Thymus (tissue), 14 donors: ENCODE measurements at places on chromosomes 2 and 18. TPM values are rescaled to one million over a fixed set of nuclear protein-coding genes. Genes with fewer than 3 reads are reported as not detected.

The CCDC102B gene
- total RNA-seq: 6.1 TPM

The PRKAG3 gene
- total RNA-seq: not detected

The DNER gene
- total RNA-seq: 0.09 TPM

The CD8A gene
- total RNA-seq: 181 TPM

The UGT1A10 gene
- total RNA-seq: 0.09 TPM

The ANKRD53 gene
- total RNA-seq: 0.14 TPM

The DPYSL5 gene
- total RNA-seq: 0.09 TPM

The C1QL2 gene
- total RNA-seq: 0.05 TPM

The CDH20 gene
- total RNA-seq: 0.09 TPM

The PLGLB2 gene
- total RNA-seq: 1.5 TPM

The CRYGA gene
- total RNA-seq: 0.09 TPM

The ALPI gene
- total RNA-seq: 0.19 TPM

The LINC00305 gene
- 0.05 TPM for total RNA-seq

The GBX2 gene
- not detected for total RNA-seq

The RPRM gene
- total RNA-seq: 0.38 TPM

The VIL1 gene
- total RNA-seq: 0.14 TPM

The TWIST2 gene
- total RNA-seq: 1.2 TPM

The SNRNP27 gene
- total RNA-seq: 65.0 TPM

The HOXD11 gene
- not detected for total RNA-seq

The DDX1 gene
- total RNA-seq: 57.7 TPM

The NCK2 gene
- 14.5 TPM for total RNA-seq

The SATB2 gene
- total RNA-seq: 0.38 TPM

The SKA1 gene
- 11.5 TPM for total RNA-seq

The CGREF1 gene
- 0.57 TPM for total RNA-seq

The MROH2A gene
- 0.71 TPM for total RNA-seq

The AQP12B gene
- under 0.01 TPM for total RNA-seq

The UGT1A4 gene
- total RNA-seq: 0.09 TPM
